ENCODE measurements at places on chromosomes 12 and 14.

GRCh38 chr12:76206677-76207072, 122.2 kb upstream of the NAP1L1 start:
- no peak for DNase-seq

GRCh38 chr14:76715101-76715500, 46.2 kb upstream of the VASH1 start:
- DNase-seq = no peak

- peak; percentile 27 for DNase-seq
Measured at GRCh38 chr14:21215879-21216251, 53.4 kb downstream of the HNRNPC start.

DNA sequence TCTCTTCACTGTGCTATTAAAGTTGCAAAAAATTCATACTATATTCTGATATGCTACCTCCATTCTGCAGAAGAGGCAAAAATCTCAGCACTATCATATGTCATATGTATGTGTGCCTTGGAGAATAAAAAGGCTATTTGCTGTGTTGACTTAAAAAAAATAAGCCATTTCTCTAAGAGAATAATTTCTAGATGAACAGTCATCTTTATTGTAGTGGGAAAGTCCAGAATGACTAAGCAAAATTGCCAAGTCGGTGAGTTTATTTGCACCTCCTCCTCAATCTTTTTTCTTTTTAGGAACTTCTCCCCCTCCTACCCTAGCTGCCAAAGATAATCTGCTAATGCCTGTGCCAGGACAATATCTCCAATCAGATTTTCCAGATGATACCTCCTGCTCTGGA, 353.8 kb upstream of the FAR2 start:
- DNase-seq = no peak

DNA sequence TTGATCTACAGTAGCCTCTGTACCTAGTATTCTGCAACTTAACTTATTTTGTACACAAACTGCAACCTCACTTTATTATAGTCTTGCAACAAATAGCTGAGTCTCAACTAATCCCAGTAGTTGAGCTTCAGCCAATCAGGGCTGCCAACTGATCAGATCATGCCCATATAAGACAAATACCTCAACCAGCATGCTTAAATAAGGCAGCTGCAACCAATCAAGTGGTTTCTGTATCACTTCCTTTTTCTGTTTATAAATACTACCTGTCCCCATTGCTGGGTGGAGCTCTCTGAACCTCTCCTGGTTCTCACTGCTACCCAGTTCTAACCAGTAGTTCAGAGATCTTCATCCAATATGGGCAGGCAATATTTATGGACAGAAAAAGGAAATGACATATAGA, 248.5 kb upstream of the FBXO33 start:
- DNase-seq = no peak

- DNase-seq = no peak
Measured at GRCh38 chr12:30614031-30614430, 81.6 kb downstream of the IPO8 start.

DNA sequence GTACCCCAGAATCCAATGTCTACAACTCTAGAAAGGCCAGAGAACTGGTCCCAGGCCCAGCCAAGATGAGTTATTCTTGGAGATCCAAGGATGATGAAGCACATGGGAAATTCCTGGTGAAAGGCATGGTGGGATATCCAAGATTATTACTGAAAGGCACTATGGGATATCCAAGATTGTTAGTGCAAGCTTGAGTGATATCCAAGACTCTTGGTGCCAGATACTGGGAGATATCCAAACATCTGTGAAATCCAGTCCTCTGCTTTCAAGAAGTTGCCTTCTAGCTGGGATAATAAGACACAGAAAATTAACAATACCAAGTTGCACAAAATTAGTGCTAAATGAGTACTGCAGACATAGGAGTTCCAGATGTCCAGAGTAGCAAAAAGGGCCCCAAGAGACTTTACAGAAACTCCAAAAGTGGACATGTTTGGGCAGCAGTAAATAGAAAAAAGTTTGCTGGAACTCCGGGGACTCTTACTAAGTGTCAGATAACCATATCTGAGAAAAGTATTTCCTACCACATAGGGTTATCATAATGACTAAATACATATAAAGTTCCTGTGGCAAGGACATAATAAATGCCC, 34.6 kb downstream of the PHLDA1 start:
- DNase-seq = no peak

- no peak for DNase-seq
Measured at GRCh38 chr14:86601813-86602212, 1071.9 kb downstream of the FLRT2 start.

DNA sequence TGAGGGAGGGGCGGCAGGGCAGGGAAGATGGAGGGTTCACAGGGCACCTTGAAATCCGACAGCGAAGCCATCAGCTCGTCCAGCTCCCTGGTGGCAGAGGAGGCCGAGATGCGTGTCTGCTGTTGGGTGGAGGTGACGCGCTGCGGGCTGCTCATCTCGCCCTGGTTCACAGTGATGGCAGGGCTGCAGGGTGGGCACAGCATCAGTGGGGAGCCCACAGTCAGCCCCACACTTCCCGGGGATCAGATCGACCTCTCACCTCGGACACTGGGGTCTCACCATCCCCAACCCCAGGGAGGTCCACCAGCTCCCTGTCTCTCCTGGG, 20.6 kb upstream of the RPLP0 start:
- DNase-seq = no peak

DNA sequence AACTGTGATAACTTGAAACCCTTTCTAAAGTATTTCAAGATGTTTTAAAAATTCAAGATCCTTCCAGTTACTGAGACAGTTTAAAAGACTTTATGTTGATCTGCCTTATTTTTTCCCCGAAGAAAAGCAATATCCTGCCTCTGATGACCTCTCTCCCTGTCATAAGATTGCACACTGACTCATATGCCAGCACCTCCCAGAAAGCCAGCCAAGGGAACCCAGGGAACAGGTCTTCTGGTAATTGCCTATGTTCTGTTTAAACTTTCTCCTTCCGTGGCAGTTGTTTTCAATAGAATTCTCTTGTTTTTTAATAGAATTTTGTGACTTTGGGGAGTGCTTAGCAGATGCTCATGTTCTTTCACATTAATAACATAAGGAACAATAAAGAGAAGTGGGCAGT, 300.2 kb upstream of the PRKD1 start:
- no peak for DNase-seq

DNA sequence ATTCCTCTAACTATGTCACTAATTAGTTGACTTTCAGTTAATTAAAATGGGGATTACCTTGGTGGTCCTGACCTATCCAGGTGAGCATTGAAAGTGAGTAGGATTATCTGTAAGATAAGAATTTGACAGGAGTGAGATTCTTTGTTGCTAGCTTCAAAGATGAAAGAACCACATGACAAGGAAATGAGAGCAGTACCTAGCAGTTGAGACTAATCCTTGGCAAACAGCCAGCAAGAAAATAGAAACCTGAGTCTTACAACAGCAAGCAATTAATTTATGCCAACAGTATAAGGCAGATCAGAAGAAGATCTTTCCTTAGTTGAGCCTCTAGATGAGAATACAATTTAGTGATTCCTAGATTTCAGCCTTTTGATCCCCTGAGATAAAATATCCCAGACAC, 1058.4 kb downstream of the LRFN5 start:
- no peak for DNase-seq

DNA sequence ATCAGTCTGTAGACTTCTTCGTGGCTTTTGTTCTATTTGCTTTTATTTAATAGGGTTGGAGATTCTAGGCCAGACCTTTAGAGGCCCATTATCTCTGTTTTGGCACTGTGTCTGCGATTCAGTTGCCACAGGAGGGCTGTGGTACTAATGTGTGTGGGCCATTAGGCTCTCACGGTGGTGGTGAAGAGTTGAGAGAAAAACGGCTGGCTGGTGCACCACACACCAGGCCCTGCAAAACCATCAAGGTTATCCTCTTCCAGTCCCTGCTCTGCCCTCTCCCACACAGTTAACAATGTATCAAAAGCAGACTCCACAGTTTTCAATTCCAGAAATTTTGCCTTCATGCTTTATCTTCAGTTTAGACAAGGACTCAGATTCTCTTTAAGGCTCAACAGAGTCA, 97.7 kb downstream of the MYF5 start:
- no peak for DNase-seq

DNA sequence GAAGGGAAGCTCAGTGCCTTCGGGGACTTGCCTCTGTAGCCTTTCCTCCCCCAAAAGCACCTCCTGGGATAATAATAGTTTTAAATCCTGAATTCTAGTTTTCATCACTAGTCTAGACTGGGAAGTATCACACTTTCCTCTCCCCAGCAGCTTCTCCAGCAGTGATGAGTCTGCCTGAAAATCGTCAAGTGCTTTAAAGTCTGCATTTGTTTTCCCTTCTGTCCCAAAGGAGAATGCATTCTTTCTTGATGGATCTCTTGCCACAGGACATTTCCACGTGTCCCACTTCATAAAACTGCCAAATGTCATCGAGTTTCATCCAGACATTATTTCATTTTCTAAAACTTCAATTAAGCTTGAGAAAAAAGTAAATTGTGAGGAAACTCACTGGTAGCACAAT, 15.0 kb downstream of the CSRP2 start:
- DNase-seq = no peak

DNA sequence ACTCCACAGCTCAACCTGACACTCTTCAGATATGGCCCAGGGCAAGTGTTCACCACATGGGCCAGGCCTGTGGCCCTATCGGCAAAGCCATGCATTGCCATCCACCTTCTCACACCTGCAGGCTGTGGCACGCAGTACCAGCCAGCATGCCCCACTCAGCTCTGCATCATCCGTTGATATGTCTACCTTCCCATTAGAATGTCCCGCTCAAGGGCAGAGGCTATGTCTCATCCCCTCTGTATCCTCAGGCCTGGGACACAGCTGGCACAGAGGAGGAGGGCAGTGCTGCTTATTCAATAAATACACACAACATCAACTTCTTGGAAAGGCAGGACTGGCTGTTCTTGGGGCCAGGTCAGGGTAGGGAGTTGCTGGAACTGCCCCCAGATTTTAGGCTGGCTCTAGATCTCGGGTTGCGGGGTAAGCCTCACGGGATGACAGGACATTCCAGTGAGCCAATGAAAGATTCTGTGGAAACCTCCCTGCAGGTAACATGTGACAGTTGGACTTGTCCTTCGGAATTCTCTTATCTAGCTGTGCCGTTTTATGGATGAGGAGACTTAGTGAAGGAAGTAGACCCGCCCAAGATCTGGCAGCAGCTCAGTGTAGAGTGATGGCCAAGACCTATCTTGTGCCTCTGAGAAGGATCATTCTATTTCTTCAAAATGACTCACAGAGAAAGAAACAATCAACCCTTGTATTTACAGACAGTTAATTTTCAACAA, 25.6 kb downstream of the SYNE3 start:
- DNase-seq = no peak

DNA sequence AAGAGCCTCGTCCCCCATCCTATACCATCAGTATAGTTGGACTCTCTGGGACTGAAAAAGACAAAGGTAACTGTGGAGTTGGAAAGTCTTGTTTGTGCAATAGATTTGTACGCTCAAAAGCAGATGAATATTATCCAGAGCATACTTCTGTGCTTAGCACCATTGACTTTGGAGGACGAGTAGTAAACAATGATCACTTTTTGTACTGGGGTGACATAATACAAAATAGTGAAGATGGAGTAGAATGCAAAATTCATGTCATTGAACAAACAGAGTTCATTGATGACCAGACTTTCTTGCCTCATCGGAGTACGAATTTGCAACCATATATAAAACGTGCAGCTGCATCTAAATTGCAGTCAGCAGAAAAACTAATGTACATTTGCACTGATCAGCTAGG, 13.6 kb downstream of the ARHGAP5 start:
- DNase-seq = no peak

GRCh38 chr14:54686871-54687749, 120.2 kb downstream of the SAMD4A start:
- DNase-seq = no peak

GRCh38 chr14:24426150-24426911, 3.1 kb downstream of the CBLN3 start:
- DNase-seq = no peak

GRCh38 chr14:87940382-87940781, 52.6 kb downstream of the GALC start:
- no peak for DNase-seq

GRCh38 chr12:6899837-6900519, 4.6 kb upstream of the LRRC23 start:
- DNase-seq = no peak

- no peak for DNase-seq
Measured at GRCh38 chr14:44369401-44370123, 137.5 kb downstream of the FSCB start.

DNA sequence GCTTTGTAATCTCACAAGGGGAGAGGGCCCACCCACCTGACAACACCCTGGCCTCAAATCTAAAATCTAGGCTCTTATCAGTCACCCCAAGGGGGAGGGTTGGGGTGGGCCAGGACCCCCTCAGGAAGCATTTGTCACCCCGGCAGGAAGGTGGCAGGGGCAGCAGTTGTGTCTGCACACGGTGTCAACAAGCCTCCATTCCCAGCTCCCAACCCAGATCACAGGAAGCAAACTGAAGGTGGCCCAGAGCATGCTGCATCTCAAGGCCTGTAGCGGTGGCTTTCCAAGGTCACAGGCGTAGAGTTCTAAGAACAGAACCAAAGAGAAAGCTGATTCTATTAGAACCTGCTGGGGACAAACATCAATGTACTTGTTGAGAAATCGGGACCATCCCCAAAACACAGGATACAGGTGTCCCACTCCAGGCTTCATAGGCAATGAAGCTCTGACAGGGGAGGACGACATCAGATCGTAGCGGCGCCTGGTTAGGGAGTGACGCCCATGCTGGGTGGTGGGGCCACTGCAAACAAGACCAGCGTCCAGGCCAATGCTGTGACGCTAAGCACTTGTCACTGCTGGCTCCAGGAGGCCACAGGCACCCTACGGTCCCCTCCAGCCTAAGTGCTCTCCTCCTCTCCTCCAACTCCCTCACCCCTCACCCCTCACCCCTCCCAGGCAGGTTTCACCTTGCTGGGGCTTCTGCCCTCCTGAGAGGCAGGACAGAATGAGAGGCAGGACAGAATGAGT, 52.9 kb downstream of the CCDC88C start:
- no peak for DNase-seq

- DNase-seq = no peak
Measured at GRCh38 chr12:80849337-80849736, 88.4 kb downstream of the LIN7A start.

GRCh38 chr14:54929556-54929955, 26.9 kb upstream of the GCH1 start:
- DNase-seq = no peak

- DNase-seq = no peak
Measured at GRCh38 chr12:112439769-112440168, 21.0 kb downstream of the PTPN11 start.

DNA sequence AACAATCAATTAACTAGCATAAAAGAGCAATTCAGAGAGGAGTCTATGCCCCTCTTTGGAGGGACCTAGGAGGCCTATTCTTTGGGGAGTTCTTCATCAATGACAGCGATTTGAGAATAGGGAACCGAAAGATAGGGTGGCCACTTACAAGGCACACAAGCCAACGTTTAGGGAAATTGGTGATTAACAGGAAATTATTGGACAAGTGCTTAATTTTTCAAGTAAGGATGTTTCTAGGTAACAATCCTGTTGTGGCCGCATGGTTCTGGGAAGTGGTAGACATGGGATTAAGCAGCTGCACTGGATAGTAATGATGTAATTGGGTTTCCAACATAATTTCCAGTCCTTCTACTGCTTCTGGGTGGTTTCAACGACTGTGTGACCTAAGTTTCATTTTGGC, 83.2 kb downstream of the HMGA2 start:
- no peak for DNase-seq

Data from central memory CD4-positive, alpha-beta T cell (primary cell).